Hindlimb muscle (tissue), 1 donor: ENCODE measurements at places on chromosomes 2 and 18.

DNA sequence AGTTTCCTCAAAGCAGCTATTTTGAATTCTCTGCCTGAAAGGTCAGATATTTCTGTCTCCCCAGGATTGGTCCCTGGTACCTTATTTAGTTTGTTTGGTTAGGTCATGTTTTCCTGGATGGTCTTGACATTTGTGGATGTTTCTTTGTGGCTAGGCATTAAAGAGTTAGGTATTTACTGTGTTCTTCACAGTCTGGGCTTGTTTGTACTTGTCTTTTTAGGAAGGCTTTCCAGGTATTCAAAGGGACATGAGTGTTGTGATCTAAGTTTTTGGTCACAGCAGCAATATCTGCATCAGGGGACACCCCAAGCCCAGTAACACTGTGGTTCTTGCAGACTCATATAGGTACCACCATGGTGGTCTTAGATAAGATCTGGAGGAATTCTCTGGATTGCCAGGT lies 11.8 kb downstream of the MYO3B start:
- DNase-seq, result no peak

DNA sequence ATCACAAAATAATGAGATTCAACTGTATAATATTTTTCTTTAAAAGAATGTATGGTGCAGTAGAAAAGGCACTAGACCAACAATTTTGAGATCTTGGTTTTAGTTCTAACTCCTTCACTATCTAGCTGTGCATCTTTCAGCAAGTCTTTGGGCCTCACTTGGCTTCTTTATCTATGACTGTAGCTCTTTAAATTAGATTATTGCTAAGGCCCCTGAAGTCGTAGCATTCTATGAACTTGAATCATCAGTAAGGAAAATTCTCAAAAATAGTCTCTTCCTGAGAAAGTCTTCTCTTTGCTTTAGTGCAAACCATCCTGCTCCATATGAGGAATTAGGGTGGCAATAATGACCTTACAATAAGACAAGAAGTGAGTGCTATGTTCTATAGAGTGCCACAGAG lies 140.4 kb downstream of the FTCDNL1 start:
- DNase-seq, result no peak

DNA sequence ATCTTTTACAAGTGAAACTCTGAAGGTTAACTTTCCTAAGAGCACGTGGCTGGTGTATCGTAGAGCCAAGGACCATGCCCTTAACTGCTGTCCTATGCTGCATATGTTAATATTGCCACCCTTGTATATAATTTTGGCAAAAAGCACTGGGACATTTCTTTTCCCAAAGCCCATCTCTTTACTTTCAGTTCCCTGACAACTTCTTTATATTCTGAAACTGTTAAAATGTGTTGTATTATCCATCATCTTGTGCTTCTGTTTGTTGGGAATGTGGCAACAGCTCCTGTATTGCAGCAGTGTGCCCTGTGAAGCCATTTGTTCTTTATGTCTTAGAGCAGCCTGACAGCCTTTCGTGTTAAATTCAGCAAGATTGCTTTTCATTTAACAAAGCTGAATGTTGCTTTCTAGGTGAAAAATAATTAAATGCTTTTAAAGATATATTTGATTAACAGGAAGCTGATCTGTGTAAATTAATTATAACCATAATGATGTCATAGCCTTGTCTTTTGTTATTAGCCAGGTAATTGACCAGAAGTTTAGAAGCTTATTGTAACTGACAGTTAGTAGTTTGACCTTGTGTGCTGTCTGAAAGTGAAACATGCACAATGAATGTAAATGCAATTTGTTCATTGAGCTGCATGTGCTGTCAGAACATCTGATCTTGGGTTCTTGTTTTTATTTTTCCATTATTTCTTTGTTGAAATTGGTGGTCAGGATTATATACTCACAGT lies 9.7 kb downstream of the RHBDD1 start:
- DNase-seq, result no peak

GRCh38 chr18:10135302-10135926 lies 221.6 kb downstream of the VAPA start:
- no peak for DNase-seq

- peak; percentile 6 for DNase-seq
Measured at GRCh38 chr18:41917181-41917580, 37.9 kb upstream of the PIK3C3 start.

- DNase-seq, result no peak
Measured at GRCh38 chr2:73028841-73029240, 42.7 kb downstream of the SFXN5 start.

DNA sequence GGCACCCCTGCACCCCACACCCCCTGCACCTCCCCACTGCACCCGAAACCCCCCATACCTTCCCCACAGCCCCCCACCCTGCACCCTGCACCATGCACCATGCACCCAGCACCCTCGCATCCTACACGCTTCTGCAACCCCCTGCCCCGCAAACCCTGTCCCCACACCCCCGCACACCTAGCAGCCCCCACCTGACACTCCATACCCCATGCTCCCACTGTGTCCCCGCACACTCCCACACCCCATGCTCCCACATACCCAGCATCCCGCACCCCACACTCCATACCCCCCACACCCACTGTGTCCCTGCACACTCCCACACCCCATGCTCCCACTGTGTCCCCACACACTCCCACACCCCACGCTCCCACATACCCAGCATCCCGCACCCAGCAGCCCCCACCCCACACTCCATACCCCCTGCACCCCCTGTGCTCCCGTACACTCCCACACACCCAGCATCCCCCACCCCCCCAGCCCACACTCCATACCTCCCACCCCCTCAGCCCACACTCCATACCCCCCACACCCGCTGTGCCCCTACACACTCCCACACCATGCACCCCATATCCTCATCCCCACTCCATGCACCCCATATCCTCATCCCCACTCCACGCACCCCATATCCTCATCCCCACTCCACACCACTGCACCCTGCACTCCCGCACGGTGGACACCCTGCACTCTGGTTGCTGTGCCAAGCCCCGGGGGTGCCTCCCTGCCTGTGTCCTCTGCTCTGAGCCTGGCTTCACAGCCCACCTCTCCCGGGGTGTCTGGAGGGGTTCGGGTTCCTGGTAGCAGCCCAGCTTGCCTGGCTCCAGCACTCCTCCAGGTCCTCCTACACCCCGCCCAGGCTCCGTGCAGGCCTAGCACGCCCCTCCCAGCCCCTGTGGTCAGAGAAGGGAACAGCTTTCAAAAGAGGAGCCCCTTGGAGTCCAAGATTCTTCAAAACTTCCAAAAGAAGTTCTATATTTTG lies 93.9 kb upstream of the CTDP1 start:
- no peak for DNase-seq

DNA sequence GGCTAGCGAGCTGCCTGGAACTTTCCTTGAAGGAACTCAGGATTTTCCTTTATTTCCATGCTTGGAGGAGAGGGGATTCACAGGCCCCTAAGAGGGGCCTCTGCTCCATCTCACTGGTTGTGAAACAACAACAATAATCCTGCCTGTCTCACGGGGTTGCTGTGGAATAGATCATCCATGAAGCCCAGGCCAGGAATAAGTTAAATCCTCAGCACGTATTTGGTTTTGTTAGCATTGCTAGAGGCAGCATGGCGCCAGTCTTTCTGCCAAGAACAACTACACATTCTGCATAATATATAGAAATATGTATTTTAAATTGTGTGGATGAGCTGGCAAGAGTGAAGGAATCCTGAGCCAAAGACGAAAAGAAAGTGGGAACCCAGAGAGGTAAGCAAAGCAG lies 80.8 kb upstream of the L3MBTL4 start:
- DNase-seq, result peak; percentile 42

- no peak for DNase-seq
Measured at GRCh38 chr2:104650405-104650996, 203.4 kb upstream of the POU3F3 start.

GRCh38 chr2:174577967-174578589 lies 19.5 kb downstream of the WIPF1 start:
- no peak for DNase-seq

DNA sequence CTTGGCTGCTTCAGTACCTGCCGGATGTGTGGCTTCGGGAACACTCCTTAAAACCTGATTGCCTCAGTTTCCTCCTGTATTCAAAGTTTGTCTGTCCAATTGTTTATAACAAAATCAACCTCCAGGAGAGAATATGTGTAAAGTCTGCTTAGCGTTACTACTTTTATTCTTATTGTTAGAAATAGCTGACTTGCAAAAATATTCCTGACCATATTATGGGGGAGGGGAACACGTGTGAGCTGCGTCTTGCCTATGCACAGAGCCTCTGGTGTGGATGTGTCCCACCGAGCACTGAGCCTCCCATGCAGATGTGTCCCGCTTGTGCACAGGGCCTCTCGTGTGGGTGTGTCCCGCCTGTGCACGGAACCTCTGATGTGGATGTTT lies 82.5 kb downstream of the DCDC2C start:
- DNase-seq, result no peak

DNA sequence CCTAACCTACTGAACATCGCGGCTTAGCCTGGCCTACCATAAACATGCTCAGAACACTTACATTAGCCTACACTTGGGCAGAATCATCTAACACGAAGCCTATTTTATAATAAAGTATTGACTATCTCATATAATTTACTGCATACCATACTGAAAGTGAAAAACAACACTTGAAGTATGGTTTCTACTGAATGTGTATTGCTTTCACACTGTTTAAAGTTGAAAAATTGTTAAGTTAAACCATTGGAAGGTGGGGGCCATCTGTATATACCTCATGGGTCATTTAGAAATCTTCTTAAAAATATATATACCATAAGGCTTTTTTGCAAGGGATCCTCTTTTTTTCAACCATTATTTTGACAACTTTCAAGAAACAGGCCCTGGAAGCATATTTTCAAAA lies 16.5 kb downstream of the RNF149 start:
- DNase-seq, result no peak

GRCh38 chr2:17936599-17936998 lies 58.1 kb downstream of the KCNS3 start:
- no peak for DNase-seq

- no peak for DNase-seq
Measured at GRCh38 chr2:123077101-123077500, 948.0 kb upstream of the CNTNAP5 start.

GRCh38 chr18:711310-711656 lies 1.1 kb downstream of the ENOSF1 start:
- DNase-seq, result peak; percentile 11

DNA sequence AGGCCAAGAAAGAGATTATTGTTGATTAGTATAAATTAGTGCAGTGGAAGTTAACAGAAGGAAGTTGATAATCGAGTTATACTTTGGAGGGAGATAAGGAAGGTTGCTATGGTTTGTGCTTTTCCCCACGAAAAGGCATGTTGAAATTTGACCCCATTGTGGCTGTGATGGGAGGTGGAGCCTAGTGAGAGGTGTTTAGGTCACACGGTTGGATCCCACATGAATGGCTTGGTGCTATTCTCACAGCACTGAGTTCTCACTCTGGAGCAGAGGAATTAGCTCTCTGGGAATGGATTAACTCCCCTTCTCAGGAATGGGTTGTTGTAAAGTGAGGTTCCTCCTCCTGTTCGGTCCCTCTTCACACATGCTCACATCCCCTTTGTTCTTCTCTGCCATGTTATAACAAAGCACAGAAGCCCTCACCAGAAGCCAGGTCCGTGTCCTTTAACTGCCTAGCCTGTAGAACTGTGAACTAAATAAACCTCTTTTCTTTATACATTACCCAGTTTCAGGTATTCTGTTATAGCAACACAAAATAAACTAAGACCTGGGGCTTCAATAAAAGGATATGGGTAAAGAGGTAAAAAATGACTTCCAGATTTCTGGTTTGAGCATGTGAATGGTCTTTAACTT lies 21.9 kb downstream of the PIGN start:
- no peak for DNase-seq

GRCh38 chr2:205751569-205752031 lies 69.3 kb downstream of the NRP2 start:
- DNase-seq, result no peak

- DNase-seq, result no peak
Measured at GRCh38 chr2:48944956-48945355, 189.4 kb upstream of the LHCGR start.

- no peak for DNase-seq
Measured at GRCh38 chr2:238438856-238439849, 12.4 kb downstream of the ASB1 start.

DNA sequence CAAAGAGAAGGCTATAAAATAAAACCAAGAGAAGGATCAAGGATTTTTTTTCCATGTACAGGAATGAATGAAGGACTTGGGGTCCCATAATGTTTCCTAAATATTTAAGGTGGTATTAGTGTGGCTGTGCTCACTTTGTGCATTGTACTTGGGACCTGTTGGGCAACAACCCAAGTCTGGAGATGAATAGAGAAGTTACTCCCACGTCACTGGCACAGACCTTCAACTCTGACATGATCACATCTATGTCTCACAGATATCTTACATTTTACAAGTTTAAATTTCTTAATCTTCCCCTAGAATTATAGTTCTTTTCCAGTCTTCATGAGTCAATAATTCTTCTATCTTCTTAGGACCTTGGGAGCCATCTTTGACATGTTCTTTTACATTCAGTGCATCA lies 133.4 kb downstream of the PLCL1 start:
- DNase-seq, result no peak

- DNase-seq, result no peak
Measured at GRCh38 chr2:61585383-61585782, 47.2 kb upstream of the XPO1 start.

DNA sequence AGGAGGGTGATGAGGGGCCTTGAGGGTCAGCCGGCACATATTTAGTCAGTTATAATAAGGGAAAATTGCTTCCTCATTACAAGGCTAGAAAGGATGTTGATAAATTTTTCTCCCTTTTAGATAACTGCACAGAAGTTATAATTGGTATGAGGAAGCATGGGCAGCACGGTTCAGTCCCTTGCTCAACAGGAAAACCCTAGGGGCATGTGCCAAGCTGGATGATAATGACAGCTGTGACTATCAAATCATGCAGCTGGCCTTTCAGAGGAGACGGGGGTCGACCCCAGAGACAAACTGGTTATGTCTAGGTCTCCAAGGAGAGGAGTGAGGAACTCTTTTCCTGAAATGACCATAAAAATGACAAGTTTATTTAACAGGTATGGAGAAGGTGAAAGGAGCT lies 448.1 kb upstream of the VRK2 start:
- DNase-seq, result no peak

GRCh38 chr2:230759481-230760167 lies 47.0 kb downstream of the CAB39 start:
- no peak for DNase-seq

DNA sequence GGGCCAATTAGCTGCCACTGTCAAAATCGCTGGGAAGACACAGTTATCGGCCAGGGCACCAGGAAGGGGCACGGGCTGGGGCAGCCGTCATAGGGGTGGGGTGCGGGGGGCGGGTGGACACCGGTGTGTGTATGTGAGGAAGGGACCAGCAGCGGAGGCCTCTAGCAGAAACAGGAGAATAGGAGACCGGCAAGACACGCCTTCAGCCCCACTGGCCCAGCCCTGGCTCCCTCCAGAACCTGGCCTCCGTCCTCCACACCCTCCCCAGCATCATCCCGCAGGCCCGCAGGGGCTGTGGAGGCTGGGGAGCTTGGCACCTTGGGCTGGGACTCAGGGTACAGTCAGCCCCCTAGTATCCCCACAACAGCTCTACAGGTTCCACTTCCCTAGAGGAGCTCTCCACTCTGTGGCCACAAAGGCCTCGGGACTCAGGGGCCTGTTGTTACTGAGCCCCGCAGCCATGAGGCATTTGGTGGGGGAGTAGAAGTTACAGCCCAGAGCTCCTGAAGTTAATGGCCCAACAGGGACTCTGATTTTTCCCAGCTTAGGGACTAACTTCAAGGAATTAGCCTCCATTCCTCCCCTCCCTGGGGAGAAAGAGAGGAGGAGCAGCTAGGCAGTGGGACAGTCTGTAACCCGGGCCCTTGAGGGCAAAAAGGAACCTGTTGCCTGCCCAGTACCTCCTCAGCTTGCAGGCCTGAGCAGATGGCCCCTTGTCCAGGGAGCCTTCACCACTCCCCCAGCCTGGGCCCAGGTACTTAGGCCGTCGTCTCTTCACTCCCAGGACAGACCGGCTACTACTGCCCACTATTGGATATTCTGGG lies 19.9 kb downstream of the SH2D6 start:
- DNase-seq, result no peak
